Fibroblast of gingiva (primary cell): ENCODE measurements at places on chromosomes 6 and 20.

GRCh38 chr20:44637522-44638372, 13.8 kb downstream of the ADA start:
- no peak for DNase-seq

- DNase-seq, result no peak
Measured at GRCh38 chr6:41713650-41714291, 21.6 kb downstream of the TFEB start.

DNA sequence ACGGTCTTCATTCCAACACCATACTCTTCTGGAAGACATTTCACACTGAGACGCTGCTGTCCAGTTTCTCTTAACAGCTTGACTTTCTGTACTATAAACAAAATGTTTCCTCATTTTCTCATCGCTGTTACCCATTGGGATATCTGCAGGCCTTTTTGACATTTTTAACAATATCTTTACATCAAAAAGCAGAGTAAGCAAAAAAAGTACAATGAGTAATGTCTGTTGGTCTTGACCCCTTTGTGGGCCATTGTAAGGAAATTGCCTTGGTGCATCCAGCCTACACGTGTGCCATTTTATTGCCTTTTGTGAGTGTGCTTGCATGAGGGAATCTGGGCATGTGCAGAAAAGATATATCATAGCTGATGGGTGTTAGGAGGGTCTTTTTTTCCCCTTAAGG, 129.1 kb upstream of the MANEA start:
- DNase-seq, result no peak

DNA sequence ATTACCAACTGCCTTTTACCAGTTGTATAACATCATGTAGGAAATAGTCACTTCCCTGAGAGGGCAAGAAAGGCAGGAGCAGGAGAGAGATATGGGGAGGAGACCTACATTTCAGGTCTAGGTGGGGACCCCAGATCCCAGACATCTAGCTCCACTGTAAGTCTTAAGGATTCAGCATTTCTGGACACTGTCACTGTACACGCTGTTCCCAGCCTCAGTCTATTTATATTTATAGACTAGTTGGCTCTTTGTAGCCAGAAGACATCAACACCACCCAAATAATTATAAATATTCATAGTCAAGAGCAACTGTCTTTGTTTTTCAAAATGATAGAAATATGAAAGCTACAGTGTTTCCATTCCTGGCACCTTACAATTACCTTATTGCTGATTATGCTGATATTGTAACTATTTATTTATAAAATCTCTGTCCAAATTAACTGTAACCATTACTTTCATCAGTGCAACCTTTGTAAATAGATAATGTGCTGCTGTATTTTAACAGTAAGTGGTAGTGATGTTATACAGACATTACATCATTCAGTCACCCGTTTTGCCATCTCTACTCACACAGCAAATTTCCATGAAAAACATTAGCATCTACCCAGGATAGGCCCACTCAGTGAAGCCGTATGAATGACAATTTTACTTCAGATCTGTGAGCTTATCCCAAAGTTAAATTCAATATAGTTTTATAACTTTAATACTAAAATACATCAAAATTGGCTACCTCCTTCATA, 162.8 kb downstream of the PTPRK start:
- DNase-seq, result no peak

- no peak for DNase-seq
Measured at GRCh38 chr6:22512686-22513427, 56.5 kb upstream of the HDGFL1 start.

GRCh38 chr20:20227013-20227571, 140.8 kb upstream of the INSM1 start:
- DNase-seq, result no peak

GRCh38 chr6:13486679-13487121, 700 bp downstream of the GFOD1 start:
- peak; percentile 63 for DNase-seq

GRCh38 chr20:44651684-44652423, at the start of gene ADA:
ADA (minus strand) TSS chr20:44651699; CDS start chr20:44651607, 92 bp downstream.
- DNase-seq, result peak; percentile 35

DNA sequence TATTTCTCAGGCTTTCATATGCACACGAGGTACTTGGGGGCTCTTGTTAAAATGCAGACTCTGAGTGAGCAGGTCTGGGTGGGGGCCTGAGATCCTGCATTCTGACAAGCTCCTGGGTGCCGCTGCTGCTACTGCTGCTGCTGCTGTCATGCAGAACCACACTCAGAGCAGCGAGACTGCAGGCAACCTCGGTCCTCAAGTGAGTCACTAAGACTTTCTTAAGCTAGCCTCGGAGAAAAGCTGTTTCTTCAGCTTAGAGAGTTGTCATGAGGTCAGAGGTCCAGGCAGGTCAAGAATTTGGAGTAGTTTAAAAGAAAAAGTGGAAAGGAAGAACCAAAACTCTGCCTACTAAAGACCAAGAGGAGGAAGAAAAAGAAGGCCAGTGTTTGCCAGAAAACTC, 92.9 kb downstream of the SPTLC3 start:
- no peak for DNase-seq

- no peak for DNase-seq
Measured at GRCh38 chr6:6246544-6246943, 73.9 kb downstream of the F13A1 start.

GRCh38 chr6:5541751-5542432, 280.6 kb downstream of the FARS2 start:
- no peak for DNase-seq

GRCh38 chr20:32282461-32282860, 5.0 kb downstream of the KIF3B start:
- DNase-seq, result no peak

DNA sequence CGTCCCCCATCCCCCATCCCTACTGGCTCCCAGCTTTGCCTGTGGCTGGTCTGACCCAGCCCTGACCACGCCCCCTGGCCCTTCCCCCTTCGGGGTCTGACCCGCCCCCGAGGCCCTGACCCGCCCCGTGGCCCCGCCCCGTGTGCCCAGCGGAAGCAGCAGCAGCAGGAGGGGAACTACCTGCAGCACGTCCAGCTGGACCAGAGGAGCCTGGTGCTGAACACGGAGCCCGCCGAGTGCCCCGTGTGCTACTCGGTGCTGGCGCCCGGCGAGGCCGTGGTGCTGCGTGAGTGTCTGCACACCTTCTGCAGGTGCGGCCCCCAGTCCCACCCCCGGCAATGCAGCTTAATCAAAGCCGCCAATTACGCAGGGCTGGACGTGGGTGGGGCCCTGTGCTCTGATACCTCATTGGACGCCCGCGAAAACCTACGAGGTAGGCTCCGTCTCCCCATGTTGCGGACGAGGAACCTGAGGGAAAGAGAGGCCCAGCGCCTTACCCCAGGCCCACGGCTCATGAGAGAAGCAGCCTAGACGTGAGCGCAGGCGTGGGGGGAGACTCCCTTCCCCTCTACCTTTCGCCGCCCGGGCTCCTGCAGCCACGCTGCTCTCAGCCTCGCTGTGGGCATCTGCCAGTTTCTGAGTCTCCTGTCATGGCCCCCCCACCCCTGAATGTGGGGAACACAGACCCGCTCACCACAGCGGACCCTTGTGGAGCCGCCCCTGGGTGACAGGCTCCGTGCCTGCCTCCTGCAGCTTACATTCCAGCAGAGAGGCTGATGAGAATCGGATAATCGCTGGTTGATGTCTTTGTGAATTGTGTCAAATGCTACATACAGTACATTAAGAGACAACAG, 12.8 kb downstream of the RBCK1 start:
- DNase-seq, result no peak

- no peak for DNase-seq
Measured at GRCh38 chr20:59004493-59004762, 2.6 kb downstream of the CTSZ start.

- no peak for DNase-seq
Measured at GRCh38 chr6:37347670-37348111, 6.1 kb upstream of the RNF8 start.

GRCh38 chr6:70264306-70264705, 38.6 kb downstream of the COL9A1 start:
- no peak for DNase-seq

- no peak for DNase-seq
Measured at GRCh38 chr6:161245363-161245762, 28.5 kb downstream of the AGPAT4 start.

GRCh38 chr20:37687478-37687805, 6.4 kb upstream of the CTNNBL1 start:
- no peak for DNase-seq

DNA sequence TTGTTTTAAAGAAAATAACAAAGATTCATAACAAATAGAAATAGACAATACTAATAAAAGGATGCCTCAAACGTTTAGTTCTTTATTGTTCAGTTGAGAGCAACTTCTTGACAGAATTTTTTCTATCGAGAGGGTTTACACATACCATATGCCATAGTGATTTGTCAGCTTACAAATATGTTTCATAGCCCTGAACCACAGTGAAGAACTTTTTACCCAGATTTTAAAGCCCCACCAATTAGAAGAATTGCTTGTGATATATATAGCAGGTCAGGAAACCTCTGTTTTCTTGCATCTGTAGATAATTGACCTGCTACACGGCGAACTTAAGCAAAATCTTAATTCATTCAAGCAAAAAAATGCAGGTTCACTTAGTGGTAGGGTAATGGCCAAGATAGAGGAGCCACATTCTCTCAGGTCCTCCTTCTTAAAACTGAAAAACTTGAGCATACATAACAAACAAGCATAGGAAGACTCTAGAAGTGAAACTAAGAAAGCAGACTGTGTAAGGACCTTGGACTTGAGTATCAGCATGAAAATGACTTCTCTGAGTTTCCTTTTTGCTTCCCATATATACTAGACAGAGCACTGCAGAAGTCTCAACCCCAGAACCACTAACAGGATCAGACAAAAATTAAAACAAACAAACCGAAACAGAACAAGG, 39.5 kb downstream of the CRISP1 start:
- DNase-seq, result no peak
